ENCODE measurements at places on chromosomes 3 and 15. TPM values are rescaled to one million over a fixed set of nuclear protein-coding genes. Genes with fewer than 3 reads are reported as not detected.

The PPP2R3A gene
- total RNA-seq: 2.7 TPM

The ARID3B gene
- total RNA-seq: 3.5 TPM

The ZPLD1 gene
- total RNA-seq: not detected

The WDR93 gene
- 0.28 TPM for total RNA-seq

The GHSR gene
- total RNA-seq: not detected

The ZNF501 gene
- not detected for total RNA-seq

The HTR3E gene
- not detected for total RNA-seq

The SLC6A11 gene
- 0.03 TPM for total RNA-seq

The TRPM1 gene
- total RNA-seq: not detected

The TEX55 gene
- 0.03 TPM for total RNA-seq

The ARL6 gene
- 5.6 TPM for total RNA-seq

The CCR9 gene
- total RNA-seq: not detected

The CRTC3 gene
- total RNA-seq: 19.6 TPM

The XYLB gene
- 4.3 TPM for total RNA-seq

The DUOX1 gene
- total RNA-seq: not detected

The UNC13C gene
- total RNA-seq: not detected

The SAMMSON gene
- total RNA-seq: not detected

The IL17RC gene
- 12.9 TPM for total RNA-seq

The SLCO2A1 gene
- total RNA-seq: 0.07 TPM

The GUCA1C gene
- total RNA-seq: not detected

The PRTG gene
- 8.2 TPM for total RNA-seq

The RPS27L gene
- 408 TPM for total RNA-seq

The CHL1 gene
- not detected for total RNA-seq

The FANCD2OS gene
- total RNA-seq: not detected

The GRAMD1C gene
- total RNA-seq: 0.59 TPM

The MED12L gene
- total RNA-seq: 0.61 TPM

The ZNF80 gene
- not detected for total RNA-seq

The KIF15 gene
- total RNA-seq: 8.9 TPM

The TMEM212 gene
- not detected for total RNA-seq

The C3orf70 gene
- total RNA-seq: not detected

The OIP5 gene
- 13.6 TPM for total RNA-seq

The AP3B2 gene
- total RNA-seq: 0.40 TPM

The CCDC54 gene
- not detected for total RNA-seq

The HLTF gene
- total RNA-seq: 18.3 TPM

The CLCN2 gene
- total RNA-seq: 5.2 TPM

The RCN2 gene
- total RNA-seq: 66.4 TPM

The UBA7 gene
- total RNA-seq: 0.31 TPM

The GCNT3 gene
- total RNA-seq: 149 TPM

The CASR gene
- not detected for total RNA-seq

The TRAIP gene
- 12.6 TPM for total RNA-seq

Data from A549 treated with CpdA at 1 μM for 4 hours (cell line).